ENCODE measurements at places on chromosomes 2 and 18.

- DNase-seq = no peak
These were observed 155.2 kb downstream of the TWIST2 start for GRCh38 chr2:239002954-239003623.

GRCh38 chr2:151410485-151410834, 758 bp downstream of the RIF1 start:
- DNase-seq = peak; percentile 32

DNA sequence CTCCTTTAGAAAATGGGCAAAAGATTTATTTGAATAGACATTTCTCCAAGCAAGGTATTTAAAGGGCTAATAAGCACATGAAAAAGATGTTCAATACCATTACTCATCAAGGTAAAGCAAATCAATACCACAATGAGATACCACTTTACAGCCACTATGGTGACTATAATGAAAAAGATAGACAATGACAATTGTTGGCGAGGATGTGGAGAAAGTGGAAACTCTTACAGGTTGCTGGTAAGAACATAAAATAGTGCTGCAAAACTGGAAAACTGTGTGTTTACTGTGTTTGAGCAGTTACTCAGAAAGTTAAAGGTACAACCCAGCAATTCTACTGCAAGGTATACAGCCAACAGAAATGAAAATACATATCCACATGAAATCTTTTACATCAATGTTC, 31.9 kb upstream of the RNU4ATAC start:
- no peak for DNase-seq

- no peak for DNase-seq
These were observed 1211.8 kb upstream of the SLC39A10 start for GRCh38 chr2:194445226-194445625.

GRCh38 chr18:29071869-29072268, 894.9 kb upstream of the CDH2 start:
- DNase-seq = no peak
